Panc1 (cell line): ENCODE measurements at places on chromosomes 7 and 10.

DNA sequence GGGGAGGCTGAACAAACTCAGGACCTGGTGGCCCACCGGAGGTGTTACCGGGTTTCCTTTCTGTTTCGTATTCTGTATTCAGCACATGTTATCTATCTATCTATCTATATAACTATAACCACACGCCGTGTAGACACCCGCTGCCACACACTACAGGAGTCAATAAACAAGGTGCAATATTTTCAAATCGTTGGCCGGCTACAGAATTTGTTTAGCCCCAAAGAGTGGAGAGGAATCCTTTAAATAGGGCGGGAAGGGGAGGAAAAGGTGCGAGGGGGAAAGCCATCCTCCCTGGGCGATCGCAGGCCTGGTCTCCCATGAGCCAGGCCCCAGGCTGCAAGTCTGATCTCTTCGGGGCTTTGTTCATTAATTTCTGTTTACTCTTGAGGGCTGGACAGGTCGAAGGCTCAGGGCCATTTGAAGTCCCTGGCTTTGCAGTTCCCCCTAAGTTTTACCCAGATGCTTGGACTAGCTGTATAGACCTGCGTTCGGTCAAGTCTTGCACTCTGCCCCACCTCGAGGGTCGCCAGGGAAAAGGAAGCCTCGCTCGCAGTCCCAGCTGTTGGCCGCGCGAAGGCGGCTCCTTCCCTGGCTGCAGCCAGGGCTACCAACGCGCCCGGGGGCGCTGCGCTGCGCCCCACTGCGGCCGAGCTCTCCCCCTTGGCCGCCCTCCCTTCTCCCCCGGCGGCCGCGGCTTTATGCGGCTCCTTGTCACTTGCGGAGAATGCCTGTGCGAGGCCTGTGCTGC lies 3.8 kb downstream of the NKX2-3 start:
- DNase-seq, result no peak

DNA sequence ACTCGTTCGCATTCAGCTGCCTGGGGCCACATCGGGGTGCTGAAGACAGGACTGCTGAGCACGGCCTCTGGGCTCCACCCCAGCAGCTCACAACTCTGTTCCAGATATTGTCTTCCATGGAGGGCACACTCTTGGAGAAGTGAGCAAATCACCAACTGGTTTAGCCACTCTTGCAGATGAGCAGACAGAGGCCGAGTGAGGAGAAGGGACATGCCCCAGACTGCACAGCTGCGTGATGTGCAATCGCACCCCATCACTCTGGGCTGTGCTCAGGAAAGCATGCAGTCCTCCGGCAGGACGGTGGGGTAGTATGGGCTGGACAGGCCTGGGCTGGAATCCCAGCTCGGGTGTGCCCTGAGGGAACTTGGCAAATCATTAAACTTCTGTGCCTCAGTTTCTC lies 111.6 kb downstream of the FAM53B start:
- DNase-seq, result no peak

- no peak for DNase-seq
Observed at GRCh38 chr10:31153161-31153560, 121.5 kb upstream of the ZNF438 start.

DNA sequence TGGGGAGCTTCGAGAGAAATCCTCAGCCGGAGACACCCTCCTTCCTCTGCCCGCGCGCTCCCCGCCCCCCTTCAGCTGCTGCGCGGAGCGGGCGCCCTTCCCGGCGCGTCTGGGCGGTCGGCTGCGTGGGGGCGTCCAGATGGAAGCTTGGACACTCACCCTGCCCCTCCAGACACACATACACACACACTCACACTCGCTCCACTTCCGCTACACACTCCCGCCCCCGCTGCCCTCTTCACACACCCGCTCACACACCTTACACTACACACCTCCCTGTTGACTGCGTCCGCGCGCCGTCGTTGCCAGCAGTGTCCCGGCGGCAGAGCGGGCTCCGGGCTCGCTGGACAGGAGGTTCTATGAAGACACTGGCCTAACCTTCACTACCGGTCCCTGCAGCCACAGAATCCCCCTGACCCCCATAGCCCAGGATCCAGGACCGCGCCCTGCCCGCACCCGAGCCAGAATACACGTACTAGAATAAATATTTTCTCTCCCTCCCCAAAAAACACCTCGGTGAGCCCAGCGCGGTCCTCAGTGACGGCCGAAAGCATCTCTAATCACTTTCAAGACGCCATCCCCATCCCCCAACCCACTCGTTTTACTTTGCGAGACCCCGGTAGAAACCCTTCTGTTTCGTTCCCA lies 1.1 kb upstream of the EGR2 start:
- no peak for DNase-seq

DNA sequence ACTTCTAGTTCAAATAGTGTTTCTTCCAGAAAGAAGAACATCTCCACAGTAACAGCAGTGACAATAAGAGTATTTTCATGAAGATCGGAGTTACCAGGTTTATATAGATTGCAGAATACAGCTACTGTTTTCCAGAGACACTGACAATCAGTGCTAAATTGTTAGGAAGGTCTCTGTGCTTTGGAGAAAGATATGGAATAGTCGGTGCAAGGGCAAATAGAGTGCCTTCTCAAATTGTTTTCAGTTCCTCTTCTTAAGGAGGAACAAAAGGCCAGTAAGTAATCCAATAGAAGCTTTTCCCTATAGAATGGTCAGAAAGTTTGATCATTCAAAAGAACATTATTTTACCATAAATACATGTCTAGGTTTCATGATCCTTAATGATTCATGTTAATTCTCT lies 2.6 kb upstream of the KIAA1217 start:
- no peak for DNase-seq

- no peak for DNase-seq
Observed at GRCh38 chr10:48253970-48254657, 20.4 kb downstream of the FRMPD2 start.

GRCh38 chr10:128221117-128221516 lies 94.9 kb upstream of the MKI67 start:
- no peak for DNase-seq

- DNase-seq, result no peak
Observed at GRCh38 chr10:19825700-19826099, 9.5 kb downstream of the PLXDC2 start.

DNA sequence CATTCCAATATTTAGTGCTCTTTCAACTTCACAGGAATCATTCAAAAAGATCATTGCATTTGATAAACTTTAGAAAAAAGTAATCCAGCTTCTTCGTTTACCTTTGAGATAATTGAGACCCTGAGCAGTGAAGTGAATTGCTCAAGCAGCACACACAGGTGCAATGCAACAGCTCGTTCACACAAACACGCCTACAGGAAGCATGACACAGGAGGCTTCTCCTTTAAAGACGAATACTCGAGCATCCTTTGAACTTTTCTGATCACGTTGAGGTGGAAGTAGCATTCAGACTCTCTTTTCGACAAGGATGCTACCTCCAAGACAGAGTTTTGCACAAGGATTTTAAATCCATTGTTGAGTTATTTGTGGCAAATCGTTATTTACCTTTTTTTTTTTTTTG lies 18.0 kb upstream of the RSU1 start:
- no peak for DNase-seq

GRCh38 chr10:71512761-71513539 lies 116.2 kb downstream of the CDH23 start:
- no peak for DNase-seq

- no peak for DNase-seq
Observed at GRCh38 chr7:84975586-84976185, 211.2 kb downstream of the SEMA3D start.

DNA sequence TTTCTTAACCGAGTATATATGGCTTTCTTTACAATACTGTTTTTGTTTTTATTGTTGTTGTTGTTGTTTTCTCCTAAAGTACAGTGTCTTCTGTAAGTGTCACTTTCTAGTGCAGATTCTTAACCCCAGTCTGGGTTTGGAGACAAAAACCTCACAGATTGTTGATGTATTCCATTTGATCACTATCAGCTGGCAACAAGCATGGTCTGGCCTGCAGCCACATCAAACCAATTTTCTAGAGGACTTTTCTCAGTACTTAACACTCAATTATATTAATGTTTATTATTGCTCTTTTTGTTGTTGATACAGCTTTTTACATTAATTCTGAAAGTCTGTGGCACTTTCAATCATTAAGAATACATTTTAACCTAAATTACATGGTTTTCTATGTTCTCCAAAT lies 17.1 kb downstream of the LRRN3 start:
- no peak for DNase-seq

GRCh38 chr10:34147641-34148304 lies 667.3 kb downstream of the PARD3 start:
- DNase-seq, result no peak

DNA sequence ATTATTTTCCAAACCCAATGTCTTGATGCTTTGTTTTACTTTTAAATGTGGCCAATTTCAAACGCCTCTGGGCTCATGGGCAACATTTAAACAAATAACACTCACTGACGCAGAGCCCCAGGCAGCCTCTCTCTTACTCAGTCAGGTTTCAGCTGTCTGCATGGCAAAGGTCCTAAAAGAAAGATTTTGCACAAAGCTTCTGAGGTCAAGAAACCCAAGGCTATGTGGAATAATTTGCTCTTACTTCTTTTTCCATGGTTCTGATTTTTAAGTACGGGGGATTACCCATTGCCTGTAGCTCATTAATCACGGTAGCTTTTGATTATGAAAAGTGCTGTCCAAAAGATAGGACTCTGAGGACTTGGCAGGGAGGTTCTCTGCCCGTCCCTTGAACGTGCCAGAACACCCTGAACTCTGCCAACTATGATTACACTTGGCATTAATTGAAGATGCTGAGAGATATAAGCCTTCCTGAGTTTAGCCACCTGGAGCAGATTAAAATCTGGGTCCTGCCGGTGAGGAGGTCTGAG lies 14.1 kb upstream of the MSRB2 start:
- no peak for DNase-seq

DNA sequence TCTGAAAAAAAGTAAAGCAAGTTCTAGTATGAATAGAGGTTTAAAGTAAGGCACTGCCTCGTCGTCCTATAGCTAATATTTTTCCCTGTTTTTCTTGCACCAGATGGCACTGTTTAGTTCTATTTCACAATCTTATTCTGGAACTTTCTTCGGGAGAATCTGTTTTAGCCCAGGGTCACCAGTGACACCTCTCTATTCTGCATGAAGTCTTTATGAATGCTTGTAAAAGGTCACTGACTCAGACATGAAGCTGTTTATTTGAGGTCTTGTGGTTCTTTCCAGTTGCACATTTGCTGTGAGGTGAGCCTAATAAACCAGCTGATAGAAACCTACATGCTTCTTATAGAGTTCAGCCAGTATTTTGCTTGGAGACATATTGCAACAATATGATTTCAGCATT lies 444.3 kb downstream of the AUTS2 start:
- no peak for DNase-seq

DNA sequence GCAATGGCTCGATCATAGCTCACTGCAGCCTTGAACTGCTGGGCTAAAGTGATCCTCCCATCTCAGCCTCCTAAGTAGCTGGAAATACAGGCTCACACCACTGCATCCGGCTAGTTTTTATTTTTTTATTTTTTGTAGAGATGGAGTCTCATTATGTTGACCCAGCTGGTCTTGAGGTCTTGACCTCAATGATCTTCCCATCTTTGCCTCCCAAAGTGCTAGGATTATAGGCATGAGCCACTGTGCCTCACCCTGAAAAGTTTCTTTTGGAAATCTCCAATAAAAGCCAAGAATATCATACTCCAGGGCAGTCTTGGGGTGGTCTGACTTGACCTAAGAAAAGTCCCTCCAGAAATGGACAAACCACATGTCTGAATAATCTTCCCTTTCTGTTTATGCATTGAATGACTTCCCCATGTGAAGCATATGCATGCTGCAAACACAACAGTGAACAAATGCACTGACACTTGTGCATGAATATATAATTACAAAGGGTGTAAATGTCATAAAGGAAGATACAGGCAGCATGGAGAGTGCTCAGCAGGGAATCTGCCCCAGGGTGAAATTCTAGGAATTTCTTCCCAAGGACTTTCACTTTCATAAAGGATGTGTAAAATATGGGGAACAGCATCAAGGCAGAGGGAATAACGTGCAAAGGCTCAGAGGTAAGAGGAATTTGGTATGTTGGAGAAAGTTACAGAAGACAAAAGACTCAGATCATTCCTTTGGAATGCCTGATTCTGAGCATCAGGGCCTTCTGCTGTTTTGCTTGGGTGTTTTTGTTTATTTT lies 142.4 kb upstream of the LYZL1 start:
- DNase-seq, result no peak

DNA sequence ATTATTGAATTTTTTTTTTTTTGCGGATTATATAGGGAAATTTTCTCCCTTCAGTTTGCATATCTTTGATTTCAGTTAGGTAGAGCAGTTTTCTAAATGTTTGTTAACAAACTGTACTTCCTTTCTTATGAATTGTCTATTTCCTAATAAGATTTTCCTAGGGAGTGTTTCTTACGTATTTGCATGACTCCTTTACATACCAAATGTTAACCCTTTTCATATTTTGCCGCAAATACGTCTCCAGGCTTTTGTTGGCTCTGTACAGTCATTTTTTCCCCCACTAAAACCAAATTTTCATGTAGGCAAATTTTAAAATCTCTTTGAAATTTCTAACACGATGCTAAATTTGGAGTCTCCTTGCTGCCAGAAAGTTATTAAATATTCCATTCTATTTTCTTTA lies 1.9 kb upstream of the FRAT2 start:
- no peak for DNase-seq

GRCh38 chr7:133614251-133614650 lies 361.4 kb downstream of the EXOC4 start:
- DNase-seq, result no peak

DNA sequence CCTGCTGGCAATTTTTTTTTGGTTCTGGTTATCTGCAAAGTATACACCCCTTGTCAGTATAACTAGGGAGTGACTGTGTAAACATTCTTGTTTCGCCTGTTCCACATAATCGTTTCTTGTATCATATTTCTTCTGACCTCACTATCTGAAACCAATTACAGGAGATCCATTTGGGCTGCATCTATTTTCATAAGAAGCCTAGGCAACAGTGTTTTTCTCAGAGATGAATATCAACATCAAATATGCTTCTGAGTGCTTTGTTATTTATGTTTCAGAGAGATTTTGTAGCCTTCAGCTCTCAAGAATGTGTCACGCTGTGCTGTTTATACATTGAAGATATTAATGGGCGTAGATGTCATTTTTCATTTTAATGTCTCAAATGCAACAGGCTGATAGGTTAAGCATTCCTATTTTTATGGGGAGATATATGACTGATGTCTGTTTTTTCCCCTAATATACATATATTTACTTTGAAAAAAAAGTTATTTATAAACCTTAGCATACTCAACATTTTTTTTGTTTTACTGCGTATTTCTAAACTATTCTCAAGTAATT lies 115.5 kb downstream of the FOXP2 start:
- DNase-seq, result no peak

GRCh38 chr7:74355091-74355490 lies 65.9 kb downstream of the CLIP2 start:
- peak; percentile 51 for DNase-seq

- DNase-seq, result no peak
Observed at GRCh38 chr10:29199941-29200679, 88.8 kb upstream of the LYZL1 start.

DNA sequence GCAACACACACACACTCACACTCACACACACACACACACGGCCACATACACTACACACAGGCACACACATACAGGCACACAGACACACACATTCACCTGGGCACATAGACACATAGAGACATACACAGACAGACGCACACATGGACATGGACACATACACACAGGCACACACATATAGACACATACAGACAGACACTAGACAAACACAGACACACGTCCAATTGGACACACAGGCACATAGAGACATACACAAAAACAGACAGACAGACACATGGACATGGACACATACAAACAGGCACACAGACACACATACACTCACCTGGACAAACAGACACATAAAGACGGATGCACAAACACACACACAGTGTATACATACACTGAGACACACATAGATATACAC lies 21.7 kb upstream of the ACTR3B start:
- no peak for DNase-seq
